T-helper 17 cell (primary cell): ENCODE measurements at places on chromosomes 1 and 21. TPM values are rescaled to one million over a fixed set of nuclear protein-coding genes. Genes with fewer than 3 reads are reported as not detected.

Gene PARS2
- 0.80 TPM for total RNA-seq

Gene EPHA2
- not detected for total RNA-seq

Gene PRR9
- not detected for total RNA-seq

Gene WNT3A
- total RNA-seq = not detected

Gene DYNLT5
- not detected for total RNA-seq

Gene CRABP2
- total RNA-seq = 4.5 TPM
